ENCODE measurements at places on chromosomes 4 and X. TPM values are rescaled to one million over a fixed set of nuclear protein-coding genes. Genes with fewer than 3 reads are reported as not detected.
A peak's percentile ranks its signal among the peaks of the same experiment; 100 is the strongest.

DNA sequence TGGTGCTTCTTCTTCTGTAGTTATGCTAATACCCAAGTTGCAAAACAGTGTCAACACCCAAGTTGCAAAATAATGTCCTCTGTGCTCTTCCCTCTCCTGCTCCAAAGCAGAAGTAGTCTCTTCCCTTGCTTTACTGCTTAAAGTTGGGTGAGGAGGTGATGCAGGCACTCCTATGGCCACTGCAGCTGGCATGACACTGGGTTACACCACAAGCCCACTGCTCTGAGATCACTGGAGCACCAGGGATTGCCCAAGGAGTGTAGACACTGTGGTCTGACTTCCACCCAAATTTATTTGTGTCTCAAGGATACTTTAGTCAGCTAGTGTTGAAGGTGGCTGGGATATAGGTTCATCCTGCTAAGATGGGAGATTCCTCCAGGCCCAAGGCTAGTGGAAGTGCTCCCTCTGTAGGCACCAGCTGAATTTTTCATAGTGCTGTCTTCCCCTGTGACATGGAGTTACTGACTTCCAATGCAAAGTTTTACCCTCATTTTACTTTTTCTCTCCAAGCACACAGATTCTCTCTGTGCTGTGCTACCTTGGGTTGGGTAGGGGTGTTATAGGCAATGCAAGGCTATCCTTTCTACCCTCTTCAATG lies 196.2 kb upstream of the TENT5D start:
- DNase-seq = no peak

GRCh38 chr4:42642101-42642797 lies 14.7 kb downstream of the ATP8A1 start:
- no peak for DNase-seq

- DNase-seq = no peak
Measured at GRCh38 chrX:128653524-128654060, 601.4 kb upstream of the ACTRT1 start.

DNA sequence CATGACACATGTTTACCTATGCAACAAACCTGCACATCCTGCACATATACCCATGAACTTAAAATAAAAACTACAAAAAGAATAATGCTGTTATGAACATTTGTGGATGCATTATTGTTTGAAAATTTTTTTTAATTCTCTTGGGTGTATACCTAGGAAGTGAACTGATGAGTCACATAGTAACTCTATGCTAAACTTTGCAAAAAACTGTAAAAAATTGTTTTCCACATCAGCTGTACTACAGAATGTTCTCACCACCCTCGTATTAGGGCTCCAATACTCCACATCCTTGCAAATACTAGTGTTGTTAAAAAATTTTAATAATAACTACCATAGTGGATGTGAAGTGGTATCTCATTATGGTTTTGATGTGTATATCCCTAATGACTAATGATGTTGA lies 33.3 kb upstream of the ZNF280C start:
- no peak for DNase-seq

DNA sequence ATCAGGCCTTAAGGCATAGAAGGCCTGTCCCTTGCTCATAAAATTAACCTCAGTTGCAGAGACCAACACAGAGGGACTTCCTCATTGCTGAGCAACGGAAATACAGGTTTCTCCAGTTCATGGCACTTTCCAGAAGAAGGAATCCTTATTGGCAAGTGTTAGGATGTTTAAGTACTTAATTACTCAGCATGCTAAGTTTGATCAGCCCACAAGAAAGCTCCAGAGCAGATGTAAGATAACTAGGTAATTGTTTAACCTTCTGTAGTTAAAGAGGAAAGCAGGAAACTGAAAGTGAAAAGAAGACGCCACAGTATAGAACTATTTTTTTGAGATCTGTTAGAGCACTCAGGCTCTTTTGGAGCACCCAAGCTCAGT lies 33.5 kb downstream of the SMS start:
- no peak for DNase-seq

DNA sequence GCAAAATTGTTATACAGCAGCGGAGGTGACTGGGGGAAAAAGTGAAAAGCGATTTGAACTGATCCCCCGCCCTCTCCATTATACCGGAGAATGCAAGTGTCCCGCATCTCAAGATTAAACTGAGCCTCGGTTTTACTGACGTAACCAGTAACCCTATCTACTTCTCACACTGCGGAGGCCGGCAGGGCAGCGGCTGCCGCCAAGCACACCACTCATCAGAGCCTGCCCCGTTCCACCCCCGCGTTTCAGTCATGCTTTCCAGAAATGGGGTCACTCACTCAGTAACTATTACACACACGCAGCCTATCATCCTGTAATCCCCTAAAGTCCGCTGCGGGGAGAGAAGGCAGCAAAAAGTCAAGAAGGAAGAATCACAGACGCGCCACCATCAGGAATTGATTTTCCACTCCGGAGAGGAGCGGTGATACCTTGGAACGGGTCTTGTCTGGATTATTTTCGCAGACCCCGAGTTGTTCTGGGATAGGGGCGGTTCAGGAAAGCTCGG lies 1.4 kb downstream of the RPS6KA3 start:
- DNase-seq = peak; percentile 32

SMIM10 gene
- total RNA-seq = 1.3 TPM

SFRP2 gene
- total RNA-seq = not detected

RTL5 gene
- 2.9 TPM for total RNA-seq

LRCH2 gene
- not detected for total RNA-seq

IL3RA gene
- total RNA-seq = 0.53 TPM
